ENCODE measurements at places on chromosomes 5 and 9.

GRCh38 chr9:73743826-73744225 lies 592.2 kb downstream of the ANXA1 start:
- DNase-seq, result no peak

- no peak for DNase-seq
Observed at GRCh38 chr5:73974871-73975360, 348.9 kb downstream of the ARHGEF28 start.

GRCh38 chr5:176644294-176644693 lies 3.0 kb upstream of the TSPAN17 start:
- DNase-seq, result no peak

DNA sequence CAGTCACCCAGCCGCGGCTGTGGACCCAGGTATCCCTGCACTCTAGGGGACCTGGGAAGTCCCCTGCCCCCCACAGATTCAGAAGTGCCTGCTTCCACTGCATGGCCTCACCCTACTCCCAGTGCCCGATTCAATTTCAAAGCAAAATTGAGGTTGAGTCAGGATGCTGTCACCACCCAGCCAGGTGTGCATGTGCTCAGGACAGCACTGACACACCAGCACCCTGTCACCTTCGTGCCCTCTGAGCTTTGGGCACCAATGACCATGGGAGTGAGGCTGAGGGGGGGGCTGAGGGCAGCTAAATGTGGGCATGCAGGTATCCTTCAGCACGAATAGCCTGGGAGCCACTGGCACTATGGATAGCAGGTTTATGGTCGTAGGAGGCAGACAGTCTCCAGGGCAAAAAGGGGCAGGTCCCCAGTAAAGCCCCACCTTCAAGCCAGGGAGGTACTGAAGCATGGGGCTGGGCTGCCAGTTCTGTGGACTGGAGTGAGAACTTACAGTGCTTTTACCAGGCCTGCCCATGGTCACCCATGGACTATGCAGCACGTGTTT lies 1151.6 kb upstream of the CDH6 start:
- no peak for DNase-seq

DNA sequence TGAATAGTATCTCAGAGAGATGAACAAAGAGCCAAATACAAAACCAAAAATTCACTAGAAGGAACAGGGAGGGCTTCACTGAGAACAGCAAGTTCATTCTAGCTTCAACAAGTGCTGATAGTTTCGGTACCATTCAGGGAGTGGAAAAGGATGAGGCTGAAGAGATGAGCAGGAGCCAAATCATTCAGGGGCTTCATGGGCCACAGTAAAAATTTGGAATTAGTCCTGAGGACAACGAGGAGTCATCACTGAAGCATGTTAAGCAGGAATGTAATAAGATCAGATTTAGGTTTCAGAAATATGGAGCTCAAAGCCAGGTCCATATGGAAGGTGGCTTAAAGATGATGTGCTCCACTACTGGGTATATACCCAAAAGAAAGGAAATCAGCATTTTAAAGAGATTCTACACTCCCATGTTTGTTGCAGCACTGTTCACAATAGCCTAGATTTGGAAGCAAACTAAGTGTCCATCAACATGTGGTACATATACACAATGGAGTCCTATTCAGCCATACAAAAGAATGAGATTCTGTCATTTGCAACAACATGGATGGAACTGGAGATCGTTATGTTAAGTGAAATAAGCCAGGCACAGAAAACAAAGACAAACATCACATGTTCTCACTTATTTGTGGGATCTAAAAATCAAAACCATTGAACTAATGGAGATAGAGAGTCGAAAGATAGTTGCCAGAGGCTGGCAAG lies 36.2 kb downstream of the SPOCK1 start:
- DNase-seq, result no peak

DNA sequence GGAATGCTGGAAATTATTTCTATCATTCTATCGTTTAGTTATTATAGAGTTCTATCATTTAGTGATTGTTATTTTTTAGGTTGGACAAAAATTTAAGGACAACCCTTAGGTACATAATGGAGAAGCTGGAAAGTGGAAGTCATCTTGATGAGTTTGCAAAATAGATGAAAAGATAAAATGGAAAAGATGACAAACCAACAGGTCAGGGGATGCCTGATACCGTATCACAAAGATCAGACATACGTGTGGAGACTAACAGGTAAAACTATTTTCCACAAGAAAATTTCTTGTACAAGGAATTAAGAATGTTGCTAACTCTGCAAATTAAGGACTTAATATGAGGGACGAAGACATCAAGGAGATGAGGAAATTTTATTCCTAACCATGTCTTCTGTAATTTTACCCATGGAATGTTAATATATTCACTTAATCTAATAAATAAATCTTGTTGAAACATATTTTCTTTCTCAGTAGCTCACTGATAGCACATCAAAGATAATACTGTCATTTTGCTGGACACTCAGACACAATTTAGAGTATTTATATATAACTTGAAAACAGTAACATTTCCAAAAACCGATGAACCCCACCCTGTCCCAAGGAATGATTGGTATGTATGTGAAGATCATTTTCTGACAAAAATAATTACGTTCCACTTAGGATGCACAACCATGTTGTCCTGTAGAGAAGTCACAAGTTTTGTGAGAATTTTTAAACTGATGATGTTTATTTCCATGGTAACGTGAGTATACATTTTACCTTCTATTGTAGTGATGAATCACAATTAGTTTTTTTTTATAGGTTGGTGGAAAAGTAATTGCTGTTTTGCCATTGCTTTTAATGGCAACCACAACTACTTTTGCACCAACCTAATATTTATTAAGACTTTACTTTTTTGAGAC lies 2.6 kb downstream of the LURAP1L start:
- DNase-seq, result no peak

- no peak for DNase-seq
Observed at GRCh38 chr5:129377504-129377903, 82.6 kb upstream of the ADAMTS19 start.

DNA sequence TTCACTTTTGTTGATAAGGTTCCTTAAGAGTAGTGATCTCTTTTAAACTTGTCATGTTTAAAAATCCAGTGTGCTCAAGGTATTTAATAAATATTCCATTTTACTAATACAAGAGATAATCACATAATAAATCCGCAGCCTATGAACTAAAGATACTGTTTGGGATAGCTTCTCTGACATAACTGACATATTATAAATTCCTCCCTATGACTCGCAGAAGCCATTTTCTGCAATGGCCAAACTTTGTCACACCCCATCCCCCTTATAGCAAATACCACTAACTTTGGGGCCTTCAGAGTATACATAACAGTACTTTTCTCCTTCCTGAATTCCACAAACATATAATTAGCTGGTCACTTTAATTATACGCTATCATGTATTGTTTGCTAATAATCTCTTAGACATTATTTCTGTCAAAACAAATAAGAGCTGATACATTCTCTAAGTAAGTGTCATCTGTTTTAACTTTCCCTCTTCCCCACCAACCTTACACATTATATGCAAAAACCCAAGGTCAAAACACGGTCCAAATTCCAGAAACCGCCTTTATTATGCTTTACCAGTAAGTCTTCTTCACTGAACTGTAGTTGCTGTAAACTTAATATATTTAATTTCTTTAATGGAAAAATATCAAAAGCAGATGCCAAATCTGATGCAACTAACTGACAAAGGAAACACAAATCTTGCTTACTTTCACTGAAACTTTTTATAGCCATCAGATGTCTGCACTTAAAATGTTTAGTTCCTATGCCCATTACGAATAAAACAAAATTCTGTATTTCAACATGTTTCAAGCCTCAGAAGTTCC lies 971 bp downstream of the TMEM267 start:
- DNase-seq, result peak; percentile 23

GRCh38 chr5:76689321-76690036 lies 26.4 kb upstream of the F2R start:
- DNase-seq, result peak; percentile 84

DNA sequence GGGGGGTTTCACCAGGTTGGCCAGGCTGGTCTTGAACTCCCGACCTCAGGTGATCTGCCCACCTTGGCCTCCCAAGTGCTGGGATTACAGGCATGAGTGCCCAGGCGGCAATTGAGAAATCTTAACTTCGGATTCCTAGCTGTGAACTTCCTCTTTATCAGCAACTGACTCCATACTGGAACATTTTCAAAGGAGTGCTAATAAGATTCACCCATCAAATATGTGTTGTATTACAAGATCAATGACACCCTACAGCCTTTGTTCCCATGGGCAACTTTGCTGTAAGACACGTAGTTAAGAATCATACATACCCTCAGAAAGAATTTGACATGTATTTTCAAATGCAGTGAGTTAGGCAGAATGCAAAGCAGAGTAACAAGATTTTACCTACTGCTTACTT lies 23.1 kb upstream of the ACOT12 start:
- no peak for DNase-seq

- DNase-seq, result no peak
Observed at GRCh38 chr5:66963559-66963971, 233.0 kb downstream of the CD180 start.

DNA sequence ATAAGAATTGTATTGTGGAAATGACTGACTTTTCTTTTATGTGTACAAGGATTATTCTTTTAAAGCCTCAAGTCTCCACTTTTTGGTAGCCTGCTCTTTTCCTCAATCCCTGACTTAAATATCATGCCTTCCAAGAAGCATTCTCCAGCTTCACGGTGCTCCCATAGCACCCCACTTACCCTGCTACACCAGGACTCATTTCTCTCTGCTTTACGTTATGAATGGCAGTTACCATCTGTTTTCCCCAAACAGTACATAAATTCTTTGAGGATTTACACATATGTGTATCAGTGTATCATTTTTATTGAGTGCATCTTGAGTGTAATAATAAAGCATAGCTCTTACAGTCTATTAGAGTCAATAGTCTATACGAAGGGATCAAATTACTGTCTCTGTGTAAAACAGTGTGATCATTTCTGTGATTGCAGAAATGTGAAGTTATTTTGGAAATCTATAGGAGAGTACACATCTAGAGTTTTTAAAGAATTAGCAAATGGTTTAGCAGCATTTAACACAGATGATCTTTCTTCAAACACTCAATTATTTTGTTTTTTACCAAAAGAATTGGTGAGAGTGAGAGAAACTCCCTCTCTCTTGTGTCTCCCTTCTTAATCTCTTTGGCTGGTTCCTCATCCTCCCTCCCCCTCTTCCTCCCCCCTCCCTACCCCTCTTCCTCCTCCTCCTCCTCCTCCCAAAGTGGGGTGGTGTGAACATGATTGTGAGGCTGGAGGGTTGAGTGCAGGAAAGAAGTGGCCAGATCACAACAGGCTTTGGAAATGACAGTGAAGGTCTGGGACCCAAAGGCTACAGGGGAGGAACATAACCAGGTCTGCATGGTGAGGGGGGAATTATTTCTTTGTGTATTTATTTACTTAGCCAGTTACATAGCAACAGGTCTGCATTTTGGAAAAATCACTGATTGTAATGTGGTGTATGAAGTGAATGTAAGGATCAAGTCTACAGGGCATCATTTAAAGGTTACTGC lies 27.6 kb upstream of the ECM2 start:
- DNase-seq, result no peak

DNA sequence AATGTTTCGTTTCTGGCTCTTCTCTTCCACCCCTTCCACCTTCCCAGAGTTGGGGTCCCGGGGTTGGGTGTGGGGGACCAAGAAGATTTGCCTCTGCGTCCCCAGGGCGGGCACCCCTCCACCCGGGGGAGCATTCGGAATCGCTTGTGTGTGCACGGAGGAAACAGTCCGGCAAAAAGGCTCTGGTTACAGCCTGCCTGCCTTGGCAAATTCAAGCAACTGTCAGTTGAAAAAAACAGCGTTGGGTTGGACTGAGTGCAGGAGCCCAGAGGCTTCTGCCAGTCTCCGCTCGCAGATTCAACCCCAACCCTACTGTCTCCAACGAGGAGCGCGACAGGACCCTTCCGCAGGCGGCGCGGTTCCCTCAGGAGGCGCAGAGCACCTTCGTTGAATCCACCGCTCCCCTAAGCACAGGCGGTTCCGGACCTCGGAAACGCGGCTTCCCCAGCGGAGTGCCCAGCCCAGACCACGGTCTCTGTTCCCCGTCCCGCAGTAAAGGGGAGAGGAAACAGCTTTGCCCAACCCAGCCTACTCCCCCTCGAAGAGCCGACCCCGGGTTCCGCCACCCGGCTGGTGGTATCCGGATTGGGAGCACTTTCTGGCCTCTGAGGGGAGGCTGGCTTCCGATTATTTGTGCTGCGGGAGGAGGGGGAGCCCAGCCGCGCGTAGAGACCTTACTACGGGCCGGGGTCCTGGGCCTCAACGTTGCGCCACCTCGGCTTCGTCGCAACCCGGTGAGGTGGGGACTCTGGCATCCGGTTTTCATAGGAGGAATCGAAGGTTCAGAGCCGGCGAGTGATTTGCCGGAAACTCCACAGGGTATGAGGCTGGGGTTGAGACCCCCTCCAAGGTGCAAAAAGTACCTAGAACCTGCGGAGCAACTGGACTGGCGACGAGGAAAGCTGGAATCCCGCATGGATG lies 9.6 kb downstream of the LHX6 start:
- DNase-seq, result no peak

- DNase-seq, result no peak
Observed at GRCh38 chr9:135500071-135500524, 384 bp upstream of the MRPS2 start.

DNA sequence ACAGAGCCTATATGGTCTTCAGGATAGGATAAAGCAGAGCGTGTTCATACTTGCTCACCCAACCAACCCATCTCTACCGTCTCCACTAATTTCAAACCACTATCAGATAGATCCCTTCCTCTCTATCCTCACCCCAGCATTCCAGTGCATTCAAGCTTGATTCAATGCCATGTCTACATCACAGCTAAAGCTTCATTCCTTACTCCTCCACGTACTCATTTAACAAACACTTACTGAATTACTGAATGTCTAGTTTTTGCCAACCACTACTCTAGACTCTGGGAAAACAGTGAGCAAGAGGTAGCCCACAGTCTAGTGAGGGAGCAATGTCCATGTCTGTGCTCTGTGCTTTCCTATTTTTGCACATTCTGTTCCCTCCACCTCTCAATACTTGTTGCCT lies 163.5 kb upstream of the MSX2 start:
- DNase-seq, result no peak

- DNase-seq, result no peak
Observed at GRCh38 chr9:95004411-95005277, 278.1 kb downstream of the AOPEP start.

DNA sequence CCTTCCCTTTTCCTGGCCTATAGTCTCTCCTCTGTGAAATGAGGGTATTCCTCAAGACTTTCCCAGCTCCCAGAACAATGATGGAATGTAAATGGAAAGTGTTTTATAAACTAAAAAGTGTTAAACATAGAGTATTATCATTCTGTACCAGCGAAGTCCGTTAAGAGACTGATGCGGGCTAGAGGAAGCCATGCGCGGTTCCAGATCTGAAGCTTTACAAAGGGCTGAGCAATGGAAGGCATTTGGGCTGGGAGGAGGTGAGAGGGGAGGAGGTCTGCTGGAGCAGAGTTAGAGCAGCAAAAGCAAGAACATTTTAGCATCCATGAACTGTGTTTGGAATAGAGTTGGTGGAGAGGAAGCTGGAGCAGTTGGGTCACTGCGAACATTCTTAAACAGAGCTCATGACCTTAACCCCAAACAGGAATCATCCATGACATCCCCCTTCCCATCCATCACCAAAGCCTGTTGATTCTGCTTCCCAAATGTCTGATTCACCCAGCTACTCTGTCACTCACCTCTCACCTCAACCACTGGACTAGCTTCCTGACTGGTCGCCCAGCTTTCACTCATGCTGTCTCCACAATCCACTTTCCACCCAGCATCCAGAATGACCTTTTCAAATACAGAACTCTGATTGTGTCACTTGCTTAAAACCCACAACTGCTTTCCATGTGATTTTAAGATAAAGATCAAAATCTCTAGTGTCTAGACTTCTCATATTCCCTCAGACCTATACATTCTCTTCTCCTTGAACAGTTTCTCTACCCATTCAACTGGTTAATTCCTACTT lies 37.1 kb downstream of the CDK5RAP2 start:
- no peak for DNase-seq
